SK-N-DZ (cell line): ENCODE measurements at places on chromosomes 2 and 18.

DNA sequence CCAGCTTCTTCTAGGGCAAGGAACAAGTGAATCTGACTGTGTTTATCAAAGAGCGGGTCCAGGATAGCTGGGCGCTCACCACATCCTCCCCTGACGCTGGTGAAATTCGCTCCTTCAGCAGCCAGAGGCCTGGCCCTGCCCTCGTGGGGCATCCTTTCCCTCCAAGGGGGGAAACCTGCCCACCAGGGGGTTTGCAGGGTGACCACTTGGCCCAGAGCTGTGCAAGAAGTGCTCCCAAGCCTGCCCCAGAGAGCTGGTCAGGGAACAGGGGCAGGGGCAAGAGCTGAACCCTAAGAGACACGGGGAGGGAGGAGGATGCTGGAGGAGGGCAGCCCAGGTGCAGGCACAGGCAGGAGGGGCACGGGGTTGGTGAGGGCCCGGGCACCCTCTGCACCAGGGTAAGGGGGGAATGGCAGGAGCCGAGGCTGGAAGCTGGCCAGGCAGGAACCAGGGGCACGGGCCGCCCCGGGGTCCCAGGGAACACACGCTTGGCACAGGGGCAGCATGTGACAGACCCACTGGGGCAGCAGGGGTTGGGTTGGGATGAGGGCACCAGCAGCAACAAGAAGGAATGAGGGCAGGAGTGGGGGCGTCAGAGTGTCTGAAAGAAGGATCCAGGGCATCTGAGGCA, 2.8 kb upstream of the GPR55 start:
- no peak for DNase-seq

- DNase-seq: no peak
These were observed 10.0 kb downstream of the SH3BP4 start for GRCh38 chr2:234961784-234962183.

GRCh38 chr2:46510598-46511177, 31.3 kb downstream of the TMEM247 start:
- no peak for DNase-seq

- no peak for DNase-seq
These were observed 317.4 kb upstream of the SOX11 start for GRCh38 chr2:5374762-5375161.

DNA sequence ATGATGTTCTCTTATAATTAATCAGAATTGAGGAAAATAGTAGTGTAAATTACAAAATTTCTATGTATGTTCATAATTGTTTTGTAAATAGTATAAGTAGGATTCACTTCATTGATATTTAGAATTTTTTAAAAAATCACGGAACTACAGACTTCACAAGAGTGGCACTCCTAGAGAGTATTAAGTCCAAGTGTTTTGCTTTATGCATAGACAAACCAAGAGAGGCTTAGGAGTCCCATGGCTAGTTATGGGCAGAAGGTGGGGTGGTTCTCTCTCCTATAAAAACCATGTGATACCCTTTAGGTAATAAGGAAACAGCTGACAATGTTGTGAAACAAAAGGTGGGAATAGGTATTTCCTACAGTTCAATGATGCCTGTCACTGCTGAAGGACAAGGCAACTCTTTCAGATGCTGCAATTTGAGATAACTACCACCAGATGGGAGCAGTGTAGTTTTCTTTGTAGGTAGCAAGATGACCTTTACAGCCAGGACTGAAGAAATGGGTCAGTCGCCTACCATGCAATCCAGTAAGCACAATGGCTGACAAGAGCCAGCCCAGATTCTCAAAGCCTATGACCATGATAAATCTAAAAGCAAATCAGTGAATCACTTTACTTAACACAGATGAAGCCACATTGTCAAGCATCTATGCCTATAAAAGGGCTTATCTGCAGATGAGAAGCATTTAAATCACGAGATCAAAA, 83.9 kb downstream of the AAK1 start:
- peak; percentile 72 for DNase-seq

DNA sequence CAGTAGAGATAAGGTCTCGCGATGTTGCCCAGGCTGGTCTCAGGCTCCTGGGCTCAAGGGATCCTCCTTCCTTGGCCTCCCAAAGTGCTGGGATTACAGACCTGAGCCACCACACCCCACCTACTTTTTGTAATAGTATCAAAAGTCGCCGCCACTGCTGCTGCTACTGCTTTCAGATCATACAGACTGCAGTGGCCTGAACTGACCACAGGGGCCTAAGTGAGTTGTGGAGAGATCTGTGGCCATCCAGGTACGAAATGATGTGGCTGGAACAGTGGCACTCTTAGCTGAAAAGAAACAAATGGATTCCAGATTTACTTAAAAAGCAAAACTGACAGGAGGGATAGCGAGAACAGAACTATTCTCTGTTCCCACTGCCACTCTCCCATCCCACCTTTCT, 32.9 kb upstream of the POMC start:
- no peak for DNase-seq

DNA sequence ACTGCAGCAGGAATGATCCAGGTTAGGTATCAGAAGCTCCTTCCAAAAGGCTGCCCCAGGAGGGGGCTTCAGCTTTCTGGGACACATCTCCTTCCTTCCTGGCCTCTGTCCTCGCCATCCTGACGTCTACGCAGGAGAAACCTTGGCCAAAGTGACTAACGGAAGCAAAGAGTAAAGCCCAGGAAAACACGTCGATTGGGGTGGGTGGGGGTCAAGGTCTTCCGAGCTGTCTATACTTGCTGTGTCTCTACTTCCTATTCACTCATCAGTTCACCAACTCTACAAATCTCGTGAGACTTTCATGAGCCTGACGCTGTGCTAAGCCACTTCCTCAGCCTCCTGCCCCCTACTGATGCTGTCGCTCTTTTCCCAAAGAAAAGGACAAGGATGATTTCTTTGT, 212.6 kb downstream of the TNS1 start:
- DNase-seq: peak; percentile 59

DNA sequence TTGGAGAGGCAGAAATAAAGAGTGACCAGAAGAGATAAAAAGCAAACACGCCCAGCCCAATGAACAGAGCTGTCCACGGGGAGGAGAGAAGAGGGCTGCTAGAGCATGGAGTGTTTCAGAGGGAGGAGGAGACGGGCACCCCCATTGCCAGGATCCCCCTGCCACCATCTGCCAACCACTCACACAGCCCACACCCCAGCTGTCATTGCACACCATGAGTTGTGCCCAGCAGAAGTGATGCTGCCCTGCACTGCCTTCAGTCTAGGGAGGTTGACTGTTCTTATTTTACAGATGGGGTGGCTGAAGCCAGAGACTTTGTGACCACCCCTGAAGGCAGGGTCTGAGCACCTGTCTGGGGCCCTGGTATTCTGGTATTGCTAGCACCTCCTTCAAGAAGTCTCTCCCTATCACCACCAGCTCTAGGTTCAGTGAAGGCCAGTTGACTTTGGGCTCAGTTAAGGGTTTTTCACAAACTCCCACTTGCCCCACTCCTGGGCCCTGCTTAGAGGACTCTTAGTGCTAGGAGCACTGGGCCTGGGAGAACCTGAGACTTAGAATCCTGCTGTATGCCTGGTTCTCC, 2.4 kb downstream of the FABP1 start:
- DNase-seq: no peak

- DNase-seq: no peak
These were observed 219.1 kb downstream of the ALK start for GRCh38 chr2:29702276-29702675.

- no peak for DNase-seq
These were observed 167.1 kb upstream of the STK17B start for GRCh38 chr2:196338440-196338839.

GRCh38 chr2:167212014-167212648, 323.9 kb downstream of the XIRP2 start:
- DNase-seq: peak; percentile 38
